ENCODE measurements at places on chromosomes 7 and 10.

DNA sequence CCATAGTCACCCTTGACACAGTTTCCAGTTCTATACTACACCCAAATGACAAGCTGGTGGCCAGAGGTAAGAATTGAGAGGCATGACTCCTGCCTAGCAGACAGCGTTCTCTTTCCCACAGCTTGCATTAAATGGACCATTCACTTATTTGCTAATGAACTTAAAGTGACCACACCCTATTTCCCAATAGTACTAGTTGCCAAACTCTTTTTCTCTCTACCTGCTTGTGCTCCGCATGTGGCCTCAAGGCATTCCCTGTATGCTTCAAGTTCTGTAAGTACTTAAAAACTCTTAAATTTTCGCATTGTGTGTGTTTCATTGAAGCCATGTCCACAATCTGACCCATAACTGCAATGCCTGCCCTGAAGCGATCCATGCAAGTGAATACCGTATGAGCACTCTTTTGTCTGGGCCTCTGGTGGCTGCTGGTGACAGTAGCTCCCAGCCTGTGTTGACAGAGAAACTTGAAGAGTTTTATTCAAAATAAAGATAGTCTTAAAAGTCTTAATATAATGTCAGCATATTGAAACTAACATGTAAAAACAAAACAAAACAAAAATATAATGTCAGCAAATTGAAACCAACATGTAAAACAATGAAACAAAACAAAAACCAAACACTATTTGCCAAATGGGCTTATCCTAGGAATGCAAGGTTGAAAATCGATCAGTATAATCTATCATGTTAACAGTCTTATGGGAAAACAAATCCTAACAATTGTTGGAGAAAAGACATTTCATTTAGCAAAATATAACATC is 73.6 kb downstream of the CCSER2 start:
- no peak for DNase-seq

- no peak for DNase-seq
Observed at GRCh38 chr10:133191651-133192050, 31.6 kb downstream of the KNDC1 start.

GRCh38 chr10:115125505-115125904 is 32.3 kb downstream of the ATRNL1 start:
- DNase-seq, result no peak

- DNase-seq, result no peak
Observed at GRCh38 chr10:51875610-51876009, 176.2 kb upstream of the CSTF2T start.

GRCh38 chr7:67661-68395 is 124.5 kb upstream of the FAM20C start:
- DNase-seq, result no peak

DNA sequence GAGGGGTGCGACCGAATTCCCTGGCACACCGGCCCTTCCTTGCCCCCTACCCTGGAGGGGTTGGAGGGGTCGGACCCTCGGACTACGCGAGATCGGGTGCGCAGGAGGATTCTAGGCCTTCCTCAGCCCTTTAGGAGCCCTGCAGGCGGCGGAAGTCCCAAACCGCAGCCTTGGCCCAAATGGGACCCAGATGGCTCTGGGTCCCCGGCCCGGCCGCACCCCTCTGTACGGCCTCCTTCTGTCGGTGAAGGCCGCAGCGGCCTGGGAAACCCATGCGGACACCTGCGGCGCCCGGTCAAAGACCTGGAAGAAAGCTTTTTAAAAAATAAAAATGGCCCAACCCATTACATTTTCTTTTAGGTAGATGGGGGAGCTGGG is 2.4 kb upstream of the VAX1 start:
- DNase-seq, result no peak

DNA sequence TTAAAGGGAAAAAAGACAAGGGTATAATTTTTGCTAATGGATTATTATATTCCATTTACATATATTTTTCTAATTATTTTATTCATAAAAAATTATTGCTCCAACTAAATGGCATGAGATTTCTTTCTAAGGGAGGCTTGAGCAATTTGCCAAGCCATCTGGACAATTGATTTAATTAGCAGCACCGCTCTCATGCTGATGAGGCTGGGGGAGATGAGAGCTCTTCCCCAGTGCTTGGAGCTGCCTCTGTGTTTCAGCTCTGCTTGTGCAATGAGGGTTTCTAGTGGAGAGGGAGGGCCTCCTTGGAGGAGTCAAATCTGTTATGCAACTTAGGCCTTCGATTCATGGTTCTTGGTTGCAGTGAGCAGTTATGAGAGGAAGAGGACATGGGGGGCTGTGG is 574.3 kb downstream of the TCERG1L start:
- no peak for DNase-seq

GRCh38 chr7:103941976-103942375 is 47.5 kb downstream of the RELN start:
- DNase-seq, result no peak

DNA sequence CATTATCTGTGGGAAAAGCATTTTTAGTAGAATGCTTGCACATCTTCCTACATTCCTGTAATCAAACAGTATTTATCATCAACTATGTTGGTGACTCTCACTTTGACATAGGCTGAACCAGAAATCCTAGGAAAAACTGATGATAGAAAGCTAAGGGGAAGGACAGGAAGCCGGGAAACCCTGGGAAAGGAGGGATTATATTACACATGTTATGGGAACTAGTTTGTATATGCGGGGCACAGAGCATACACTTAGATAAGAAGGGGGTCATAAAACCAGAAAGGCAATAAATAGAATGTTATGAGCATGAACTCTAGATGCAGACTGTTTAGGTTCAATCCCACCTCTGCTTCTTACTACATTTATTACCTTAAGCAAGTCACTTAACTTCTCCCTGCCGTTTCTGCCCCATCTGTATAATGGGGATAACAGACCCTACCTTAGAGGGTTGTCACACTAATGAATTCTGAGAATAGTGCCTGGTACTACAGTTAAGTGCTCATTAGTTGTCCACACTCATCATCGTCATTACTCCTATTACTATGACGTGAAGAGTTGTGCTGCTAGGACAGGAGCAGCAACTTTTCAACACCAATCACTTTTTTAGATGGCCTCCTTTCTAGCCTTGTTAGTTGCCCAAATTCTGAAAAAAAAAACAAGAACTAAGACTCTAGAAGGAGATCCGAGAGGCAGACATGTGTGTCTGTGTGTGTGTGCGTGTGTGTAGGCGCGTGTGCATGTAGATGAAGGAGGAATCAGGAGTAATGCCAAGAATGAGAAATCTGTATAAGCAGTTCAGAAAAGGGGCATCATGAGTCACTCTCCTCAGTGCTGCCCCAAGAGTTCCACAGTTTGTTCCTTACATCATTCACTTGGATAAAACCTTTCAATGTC is 52.2 kb downstream of the KMT2C start:
- no peak for DNase-seq

- no peak for DNase-seq
Observed at GRCh38 chr7:133290041-133290440, 37.2 kb downstream of the EXOC4 start.

DNA sequence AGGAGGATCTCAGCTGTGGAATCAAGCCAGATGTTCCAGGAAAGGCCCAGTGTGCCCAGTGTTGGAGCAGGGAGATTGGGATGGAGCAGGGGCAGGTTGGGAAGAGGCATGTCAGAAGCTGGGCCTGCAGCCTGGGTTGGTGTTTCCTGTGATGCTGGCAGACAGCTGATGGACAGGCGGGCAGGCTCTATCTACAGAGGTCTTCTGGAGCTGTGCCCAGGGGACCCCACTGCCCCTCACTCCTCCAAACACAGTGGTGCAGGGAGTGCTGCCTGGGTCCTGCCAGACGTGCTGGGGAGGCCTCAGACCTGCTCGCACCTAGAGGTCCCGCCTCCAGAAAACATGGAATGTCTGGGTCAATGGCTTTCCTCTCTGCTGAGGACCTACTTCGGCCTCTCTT is 182.9 kb upstream of the TCERG1L start:
- DNase-seq, result no peak

GRCh38 chr10:60352105-60352504 is 37.6 kb downstream of the ANK3 start:
- no peak for DNase-seq

GRCh38 chr10:116522803-116523381 is 22.8 kb upstream of the PNLIP start:
- no peak for DNase-seq

DNA sequence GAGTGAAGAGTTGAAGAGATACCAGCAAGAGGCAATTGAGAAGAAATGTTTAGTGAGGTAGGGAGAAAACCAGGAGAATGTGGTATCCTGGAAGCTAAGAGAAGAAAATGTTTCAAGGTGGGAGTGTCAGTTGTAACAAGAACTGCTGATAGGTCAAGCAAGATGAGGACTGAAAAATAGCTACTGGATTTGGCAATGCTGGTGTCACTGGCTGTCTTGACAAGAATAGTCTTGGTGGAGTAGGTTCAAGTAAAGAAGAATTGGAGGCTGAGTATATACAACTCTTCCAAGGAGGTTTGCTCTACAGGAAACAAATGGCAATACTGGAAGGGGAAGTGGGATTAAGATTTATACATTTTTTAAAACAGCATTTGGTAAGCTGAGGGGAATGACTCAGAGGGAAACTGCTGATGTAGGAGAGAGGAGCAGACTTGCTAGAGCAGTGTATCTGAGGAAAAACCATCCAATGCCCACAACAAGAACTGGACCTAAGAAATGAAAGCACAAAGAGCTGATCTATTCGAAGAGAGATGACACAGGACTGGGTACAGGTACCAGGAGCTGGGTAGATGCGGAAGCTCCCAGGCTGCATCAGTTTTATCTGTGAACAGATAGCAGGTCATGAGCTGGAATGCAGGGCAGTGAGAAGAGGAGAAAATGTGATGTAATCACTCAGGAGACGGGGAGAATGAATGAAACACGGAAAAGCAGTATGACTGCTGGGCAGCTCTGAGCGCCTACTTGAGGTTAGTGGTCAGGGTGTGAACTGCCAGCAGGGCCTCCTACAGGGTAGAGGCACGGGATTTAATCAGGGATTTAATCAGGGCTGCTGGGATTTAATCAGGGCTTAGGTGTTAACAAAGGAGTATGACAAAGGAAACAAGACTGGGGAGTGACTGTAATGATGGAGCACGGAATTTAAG is 34.5 kb downstream of the FAM25A start:
- no peak for DNase-seq

GRCh38 chr10:35546824-35547225 is 58.3 kb upstream of the GJD4 start:
- no peak for DNase-seq

- no peak for DNase-seq
Observed at GRCh38 chr7:1590476-1590875, 20.6 kb upstream of the PSMG3 start.

DNA sequence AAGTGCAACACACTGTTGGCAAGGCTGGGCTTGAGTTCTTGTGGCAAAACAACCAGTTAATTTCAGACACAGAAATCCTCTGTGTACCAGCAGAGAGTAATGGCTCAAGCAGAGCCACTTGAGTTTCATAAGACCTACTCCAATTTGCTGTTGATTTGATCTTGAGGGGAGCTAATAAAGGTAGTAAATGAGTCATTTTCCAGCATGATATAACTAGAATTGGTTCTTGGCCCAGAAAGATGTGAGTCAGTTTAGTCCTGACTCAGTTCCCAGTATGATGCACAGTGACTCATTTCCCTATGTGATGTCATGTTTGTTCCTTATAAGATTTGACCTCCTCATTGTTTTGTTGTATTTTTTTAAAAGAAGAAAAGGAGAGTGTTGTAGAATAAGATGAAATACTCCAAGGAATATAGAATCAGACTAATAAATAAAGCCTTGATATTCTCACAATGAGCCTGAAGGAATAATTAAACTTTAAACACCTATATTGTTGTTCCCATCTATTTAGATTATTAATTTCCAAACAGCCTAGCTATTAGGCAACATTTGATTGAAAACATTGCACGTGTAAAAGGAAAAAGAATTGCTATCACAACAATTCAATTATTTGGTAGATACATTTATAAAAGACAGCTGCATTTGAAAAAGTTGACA is 186.2 kb downstream of the REEP3 start:
- DNase-seq, result no peak

GRCh38 chr7:95454438-95455045 is 19.7 kb upstream of the PON2 start:
- DNase-seq, result no peak

- peak; percentile 56 for DNase-seq
Observed at GRCh38 chr7:152144557-152145245, 119.2 kb downstream of the GALNT11 start.

DNA sequence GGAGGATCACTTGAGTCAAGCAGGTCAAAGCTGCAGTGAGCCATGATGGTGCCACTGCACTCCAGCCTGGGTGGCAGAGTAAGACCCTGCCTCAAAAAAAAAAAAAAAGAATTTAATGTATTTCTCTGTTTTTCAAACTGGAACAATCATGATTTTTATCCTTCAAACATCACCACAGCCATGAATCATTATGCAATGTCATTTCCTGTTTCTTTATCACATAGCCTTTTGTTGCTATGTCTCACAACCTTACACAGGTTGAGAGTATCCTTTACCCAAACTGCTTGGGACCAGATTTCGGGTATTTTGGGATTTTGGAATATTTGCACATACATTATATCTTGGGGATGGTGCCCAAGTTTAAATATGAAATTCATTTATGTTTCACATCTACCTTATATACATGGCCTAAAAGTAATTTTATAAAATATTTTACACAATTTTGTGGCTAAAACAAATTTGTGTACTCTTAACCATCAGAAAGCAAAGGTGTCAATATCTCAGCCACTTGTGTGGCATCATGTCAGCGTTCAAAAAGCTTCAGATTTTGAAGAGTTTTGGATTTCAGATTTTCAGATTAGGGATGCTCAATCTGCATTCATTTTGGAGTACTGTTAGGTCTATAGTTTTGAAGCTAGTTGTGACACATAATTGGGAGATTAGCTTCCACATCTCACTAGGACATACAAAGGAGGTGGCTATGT is 8.2 kb downstream of the NT5C3A start:
- no peak for DNase-seq

GRCh38 chr10:311901-312665 is 176.8 kb downstream of the ZMYND11 start:
- no peak for DNase-seq

- DNase-seq, result no peak
Observed at GRCh38 chr7:5596046-5596895, 172.6 kb upstream of the TNRC18 start.

DNA sequence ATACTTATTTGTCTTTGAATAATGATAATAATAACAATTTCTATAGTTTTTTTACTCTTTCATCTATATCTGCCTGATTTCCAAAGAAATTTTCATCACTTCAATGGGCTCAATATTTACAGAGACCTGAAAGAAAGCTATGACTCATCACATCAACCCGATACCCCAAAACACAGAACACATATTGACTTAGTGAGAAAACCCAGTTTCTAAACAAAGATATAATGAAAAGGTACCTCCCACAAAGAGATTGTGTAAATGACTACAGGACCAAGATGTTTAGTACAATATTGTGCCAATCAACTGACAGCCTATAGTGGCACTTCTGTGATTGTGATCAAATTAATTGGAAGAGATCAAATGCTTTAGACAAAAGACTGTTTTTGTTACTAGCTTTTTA is 133.9 kb downstream of the PCDH15 start:
- no peak for DNase-seq

DNA sequence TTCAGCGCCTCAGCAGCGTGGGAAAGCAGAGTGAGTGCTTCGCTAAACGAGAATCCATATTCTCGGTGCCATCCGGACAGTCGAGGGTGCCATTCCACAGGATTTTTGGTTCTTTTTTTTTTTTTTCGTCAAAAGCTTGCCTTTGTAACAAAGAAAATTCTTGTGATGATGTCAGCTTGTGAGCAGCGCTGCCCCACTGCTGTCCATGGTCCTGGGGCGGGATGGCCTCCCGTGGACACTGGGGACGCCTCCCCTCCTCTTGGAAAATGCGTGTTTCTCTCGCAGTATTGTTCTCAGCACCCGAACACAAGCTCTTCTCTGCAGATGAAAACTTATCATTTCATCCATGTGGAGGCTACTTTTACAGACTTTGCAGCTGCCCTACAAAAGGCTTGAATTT is 477.4 kb downstream of the TCERG1L start:
- no peak for DNase-seq

Measured in stimulated activated naive CD4-positive, alpha-beta T cell (primary cell).